Effector memory CD8-positive, alpha-beta T cell (primary cell): ENCODE measurements at places on chromosomes 2 and 18.

DNA sequence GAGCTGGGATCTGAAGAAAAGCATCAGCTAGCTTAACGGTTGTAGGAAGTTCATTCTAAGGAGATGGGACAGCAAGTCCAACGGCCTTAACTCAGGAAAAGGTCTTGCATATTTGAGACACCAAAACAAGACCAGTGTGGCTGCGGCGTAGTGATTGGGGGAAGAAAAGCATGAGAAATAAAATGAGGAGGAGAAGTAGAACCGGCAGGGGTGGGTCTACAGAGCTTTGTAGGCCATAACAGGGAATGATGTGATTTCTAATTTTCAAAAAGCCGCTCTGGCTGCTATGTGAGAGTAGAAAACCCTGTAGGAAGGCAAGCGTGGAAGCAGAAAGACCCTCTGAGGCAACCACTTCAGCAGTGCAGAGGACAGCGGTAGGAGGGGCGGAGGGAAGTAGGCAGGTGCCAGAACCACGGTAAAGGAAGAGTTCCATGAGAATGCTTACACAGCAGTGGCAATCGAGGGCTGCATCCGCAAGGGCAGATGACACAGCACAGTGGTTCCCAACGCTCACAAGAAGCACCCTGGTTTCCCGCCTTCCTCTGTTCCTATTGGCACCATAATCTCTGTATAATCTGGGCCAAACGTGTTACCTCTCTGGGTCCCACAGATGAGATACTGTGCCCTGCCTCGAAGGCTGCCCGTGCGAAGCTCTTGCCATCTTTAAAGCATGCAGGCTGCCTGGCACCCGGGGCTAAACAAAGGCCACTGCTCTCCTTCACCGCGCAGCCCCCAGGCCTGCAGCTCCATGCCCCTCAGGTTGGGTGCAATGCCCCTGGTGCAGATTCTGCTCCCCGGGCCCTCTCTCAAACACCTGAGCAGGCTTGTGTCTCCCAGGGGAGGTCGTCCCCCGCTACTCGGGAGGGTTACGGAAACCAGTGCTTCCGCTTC lies 795 bp downstream of the ANKRD39 start:
- no peaks in the 10 kb centered on the region for H3K27me3 ChIP-seq
- peaks cover 59% of the 10 kb centered on the region for H3K36me3 ChIP-seq
- peak overlapping the region; percentile 77 for H3K4me3 ChIP-seq
- H3K27ac ChIP-seq, result peak overlapping the region; percentile 42

GRCh38 chr2:99600981-99601651 lies 111.3 kb upstream of the REV1 start:
- no peak overlapping the region for H3K4me3 ChIP-seq
- H3K27me3 ChIP-seq, result peaks cover 45% of the 10 kb centered on the region
- H3K36me3 ChIP-seq, result peaks cover 3% of the 10 kb centered on the region
- no peak overlapping the region for H3K27ac ChIP-seq
- DNase-seq, result no peak

DNA sequence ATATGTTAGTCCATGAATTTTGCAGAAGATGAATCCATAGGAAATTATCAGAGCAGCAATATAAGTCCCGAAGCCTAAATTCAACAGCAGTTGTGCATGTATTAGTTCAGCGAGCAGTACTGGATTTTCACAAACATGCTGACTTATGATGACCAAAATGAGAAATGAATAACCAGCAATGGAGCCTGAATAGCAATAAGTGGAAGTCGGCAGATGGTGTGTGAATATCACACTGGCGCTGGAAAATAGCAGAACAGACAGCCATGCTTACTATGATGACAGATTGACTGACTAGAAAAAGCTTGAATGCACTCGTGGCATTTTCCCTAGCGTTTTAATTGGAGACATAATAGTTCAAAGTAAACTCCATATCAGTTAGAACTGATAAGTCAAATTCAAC lies 1114.5 kb downstream of the DSC3 start:
- no peaks in the 10 kb centered on the region for H3K4me1 ChIP-seq
- no peaks in the 10 kb centered on the region for H3K27me3 ChIP-seq
- H3K4me3 ChIP-seq, result no peak overlapping the region
- H3K27ac ChIP-seq, result no peak overlapping the region
- H3K36me3 ChIP-seq, result no peaks in the 10 kb centered on the region

DNA sequence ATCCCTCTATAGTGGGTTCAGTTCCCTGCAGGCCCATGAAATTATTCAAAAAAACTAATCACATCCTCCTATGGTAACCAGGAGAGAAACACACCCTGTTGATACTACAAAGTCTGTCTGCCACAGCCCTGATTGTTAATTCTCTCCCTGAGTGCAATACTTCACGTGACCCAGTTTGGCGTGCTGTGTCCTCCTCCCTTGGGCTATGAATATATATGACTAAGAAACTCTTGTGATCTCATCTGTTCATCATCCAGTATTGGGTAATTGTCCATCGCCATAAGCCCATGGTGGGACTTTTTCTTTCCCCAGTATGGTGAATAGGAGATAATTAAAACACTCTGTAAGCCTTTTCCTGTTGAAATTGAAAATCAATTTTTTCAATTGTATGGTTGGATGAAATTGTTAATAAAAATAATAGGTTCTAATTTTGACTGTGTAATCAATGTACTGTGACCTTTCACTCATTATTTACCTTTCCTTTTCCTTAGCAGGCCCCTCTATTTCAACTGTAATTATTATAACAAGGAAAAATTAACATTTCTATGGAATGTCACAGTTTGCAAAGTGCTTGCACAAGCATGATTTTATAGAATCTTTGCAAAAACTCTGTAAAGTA lies 1822.6 kb downstream of the SUCLG1 start:
- H3K27me3 ChIP-seq, result no peaks in the 10 kb centered on the region
- H3K27ac ChIP-seq, result no peak overlapping the region
- H3K4me1 ChIP-seq, result no peaks in the 10 kb centered on the region
- no peaks in the 10 kb centered on the region for H3K36me3 ChIP-seq
- H3K4me3 ChIP-seq, result no peak overlapping the region

DNA sequence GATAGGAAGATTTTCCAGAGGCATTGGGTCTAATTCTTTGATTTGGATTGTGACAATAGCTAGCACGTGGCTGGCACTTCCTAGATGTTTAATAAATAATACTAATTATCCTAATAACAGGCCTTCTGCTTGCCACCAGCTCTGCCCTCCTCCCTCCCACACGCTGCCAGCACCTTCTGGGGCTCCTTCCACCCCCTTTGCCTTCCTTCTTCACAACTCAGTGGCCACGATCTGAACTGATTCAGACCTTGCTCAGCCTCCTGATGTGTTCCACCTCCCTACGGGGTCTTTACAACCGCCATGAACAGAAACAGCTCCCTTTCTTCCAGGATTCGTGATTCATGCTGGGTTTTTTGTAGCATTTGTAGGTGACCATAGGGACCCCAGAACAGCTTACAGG lies 310.3 kb upstream of the HS6ST1 start:
- no peaks in the 10 kb centered on the region for H3K4me1 ChIP-seq
- H3K36me3 ChIP-seq, result peaks cover 6% of the 10 kb centered on the region
- no peak overlapping the region for H3K27ac ChIP-seq

GRCh38 chr2:102915128-102915527 lies 153.3 kb downstream of the TMEM182 start:
- no peak overlapping the region for H3K4me3 ChIP-seq
- no peaks in the 10 kb centered on the region for H3K36me3 ChIP-seq
- no peak for DNase-seq

DNA sequence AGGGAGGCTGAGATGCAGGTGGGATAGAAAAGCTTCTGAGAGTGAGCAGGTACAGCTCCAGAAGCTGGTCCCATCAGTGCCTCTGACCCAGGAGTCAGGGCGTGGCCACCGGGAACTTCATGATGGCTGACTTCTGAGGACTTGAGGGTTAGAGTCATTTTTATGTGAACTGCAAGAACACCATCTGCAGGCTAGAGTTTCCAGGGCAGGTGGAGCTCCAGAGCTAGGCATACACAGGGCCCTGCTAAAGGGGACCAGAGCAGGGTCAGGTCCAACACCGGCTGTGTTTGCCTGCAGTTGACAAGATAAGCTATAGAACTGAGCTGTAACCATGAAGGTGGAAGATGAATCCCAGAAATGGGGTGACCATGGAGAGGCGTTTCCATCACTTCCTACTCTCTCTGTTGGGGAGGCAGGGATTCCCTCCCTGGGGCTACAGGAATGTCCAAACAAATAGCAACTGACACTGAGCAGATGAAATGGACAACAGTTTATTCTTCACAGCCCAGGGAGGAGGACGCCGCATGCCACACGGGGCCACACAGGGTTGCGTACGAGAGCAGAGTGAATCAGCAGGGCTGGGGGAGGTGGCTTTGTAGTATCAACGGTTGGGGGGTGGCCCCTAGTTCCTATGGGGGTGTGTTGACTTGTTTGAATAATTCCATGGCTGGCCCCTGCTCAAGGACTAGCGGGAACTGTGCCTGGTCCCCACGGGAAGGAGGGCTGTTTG lies 77.6 kb upstream of the ZNF516 start:
- DNase-seq, result no peak
- H3K4me3 ChIP-seq, result no peak overlapping the region
- no peaks in the 10 kb centered on the region for H3K36me3 ChIP-seq
- H3K4me1 ChIP-seq, result no peaks in the 10 kb centered on the region
- peaks cover 51% of the 10 kb centered on the region for H3K27me3 ChIP-seq
- H3K27ac ChIP-seq, result no peak overlapping the region

DNA sequence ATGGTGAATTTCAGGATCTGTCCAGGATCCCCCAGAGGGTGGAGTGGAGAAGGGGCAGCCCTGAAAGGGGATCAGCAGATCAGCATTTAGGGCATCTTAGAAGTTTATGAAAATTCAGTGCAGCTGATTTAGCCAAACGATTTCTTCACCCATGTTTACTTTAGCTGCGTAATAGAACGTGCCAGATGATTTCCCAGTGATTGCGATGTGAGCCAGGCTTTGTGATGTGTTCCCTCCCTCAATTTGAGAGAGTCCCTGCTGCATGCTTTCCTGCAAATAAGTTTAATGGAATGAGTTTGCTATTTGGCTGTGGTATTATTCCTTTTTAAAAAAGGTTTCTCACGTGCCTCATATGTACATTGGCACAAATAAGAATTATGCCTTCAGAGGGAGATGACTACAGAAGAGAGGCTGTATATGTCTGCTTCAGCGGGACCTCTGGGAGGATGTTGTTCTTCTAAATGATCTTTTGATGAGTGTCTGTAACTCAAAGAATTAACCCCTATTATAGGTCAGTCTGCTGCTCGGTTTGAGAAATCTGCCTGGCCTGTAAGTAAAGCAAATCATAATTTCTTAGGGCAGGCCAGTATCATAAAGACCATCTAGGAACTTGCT lies 111.9 kb downstream of the MRO start:
- no peak overlapping the region for H3K27ac ChIP-seq
- peaks cover 6% of the 10 kb centered on the region for H3K36me3 ChIP-seq
- H3K4me3 ChIP-seq, result no peak overlapping the region
- peaks cover 23% of the 10 kb centered on the region for H3K27me3 ChIP-seq
- no peaks in the 10 kb centered on the region for H3K4me1 ChIP-seq

- no peak overlapping the region for H3K4me3 ChIP-seq
- no peak overlapping the region for H3K27ac ChIP-seq
- H3K4me1 ChIP-seq, result no peaks in the 10 kb centered on the region
- peaks cover 14% of the 10 kb centered on the region for H3K27me3 ChIP-seq
These were observed 41.8 kb upstream of the CTAGE1 start for GRCh38 chr18:22459491-22459890.

- H3K4me1 ChIP-seq, result no peaks in the 10 kb centered on the region
- no peak for DNase-seq
- H3K27ac ChIP-seq, result no peak overlapping the region
- H3K27me3 ChIP-seq, result no peaks in the 10 kb centered on the region
- no peaks in the 10 kb centered on the region for H3K36me3 ChIP-seq
These were observed 912.2 kb upstream of the PIK3C3 start for GRCh38 chr18:41042866-41043265.

GRCh38 chr2:96154506-96155380 lies 9.5 kb upstream of the DUSP2 start:
- H3K4me3 ChIP-seq, result no peak overlapping the region
- H3K27ac ChIP-seq, result no peak overlapping the region
- H3K27me3 ChIP-seq, result no peaks in the 10 kb centered on the region
- H3K4me1 ChIP-seq, result peaks cover 54% of the 10 kb centered on the region

DNA sequence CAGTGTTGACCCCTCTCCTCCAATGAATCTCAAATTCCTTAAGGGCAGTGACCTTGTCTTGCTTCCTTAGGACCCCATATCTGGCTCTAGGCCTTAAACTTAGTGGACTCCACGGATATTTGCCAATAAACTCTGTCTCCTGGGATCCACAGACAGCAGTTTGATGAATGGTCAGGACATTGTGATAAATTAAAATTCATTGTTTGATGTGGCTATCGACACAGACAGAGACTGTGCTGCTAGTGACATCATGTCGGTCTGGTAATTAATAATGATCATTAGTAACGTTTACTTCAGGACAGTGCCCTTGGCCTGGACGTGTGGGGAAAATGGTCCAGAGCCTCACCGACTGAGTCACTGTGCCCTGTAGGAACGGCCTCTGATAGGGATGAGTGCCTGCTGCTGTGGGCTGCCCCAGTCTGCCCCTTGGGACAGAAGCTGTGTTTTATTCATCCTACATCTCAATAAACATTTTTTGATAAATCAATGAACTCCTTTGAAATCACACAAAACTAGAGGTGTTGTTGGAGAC lies 5.2 kb upstream of the SLC35F6 start:
- no peaks in the 10 kb centered on the region for H3K36me3 ChIP-seq
- peaks cover 3% of the 10 kb centered on the region for H3K27me3 ChIP-seq
- no peak for DNase-seq
- H3K4me1 ChIP-seq, result no peaks in the 10 kb centered on the region
- H3K27ac ChIP-seq, result no peak overlapping the region

- H3K36me3 ChIP-seq, result peaks cover 3% of the 10 kb centered on the region
- H3K4me1 ChIP-seq, result no peaks in the 10 kb centered on the region
- no peak overlapping the region for H3K4me3 ChIP-seq
- DNase-seq, result no peak
- H3K27me3 ChIP-seq, result no peaks in the 10 kb centered on the region
- no peak overlapping the region for H3K27ac ChIP-seq
These were observed 473.3 kb upstream of the HS6ST1 start for GRCh38 chr2:128791985-128792320.

GRCh38 chr18:47883771-47884413 lies 46.6 kb downstream of the SMAD2 start:
- no peak overlapping the region for H3K4me3 ChIP-seq
- no peak for DNase-seq
- H3K4me1 ChIP-seq, result peaks cover 19% of the 10 kb centered on the region
- H3K27me3 ChIP-seq, result no peaks in the 10 kb centered on the region

DNA sequence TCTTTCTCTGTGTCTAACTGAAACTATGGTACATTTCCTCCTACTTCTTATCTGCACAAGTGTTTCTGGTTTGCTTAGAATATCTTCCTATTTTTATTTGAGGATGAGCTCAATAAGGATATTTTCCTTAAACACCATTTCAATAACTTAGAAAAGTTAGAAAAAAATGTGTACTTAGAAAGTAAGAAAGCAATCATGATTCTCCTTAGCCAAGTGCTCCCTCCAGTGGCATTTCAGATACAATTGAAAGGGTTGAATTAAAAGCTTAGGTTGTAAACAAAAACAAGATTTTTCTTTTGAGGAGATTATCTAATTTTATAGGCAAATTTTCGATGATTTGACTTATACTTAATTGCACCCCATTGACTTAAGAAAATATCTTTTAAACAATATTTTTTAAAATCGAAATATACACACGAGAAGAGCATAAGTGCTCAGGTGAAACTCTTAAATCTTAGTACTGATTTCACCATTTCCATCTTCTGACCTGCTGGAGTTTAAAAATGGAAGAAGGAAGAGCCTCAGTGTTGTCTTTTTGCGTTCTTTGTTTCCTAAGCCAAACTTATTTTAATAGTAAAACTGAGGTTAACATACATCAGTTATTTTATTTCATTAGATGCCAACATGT lies 26.9 kb downstream of the C18orf63 start:
- no peaks in the 10 kb centered on the region for H3K36me3 ChIP-seq
- no peak overlapping the region for H3K27ac ChIP-seq
- H3K27me3 ChIP-seq, result peaks cover 21% of the 10 kb centered on the region
- H3K4me1 ChIP-seq, result peaks cover 2% of the 10 kb centered on the region

GRCh38 chr2:59025157-59025757 lies 784.1 kb upstream of the FANCL start:
- no peaks in the 10 kb centered on the region for H3K4me1 ChIP-seq
- H3K36me3 ChIP-seq, result peaks cover 2% of the 10 kb centered on the region
- no peaks in the 10 kb centered on the region for H3K27me3 ChIP-seq
- H3K27ac ChIP-seq, result no peak overlapping the region
- H3K4me3 ChIP-seq, result no peak overlapping the region
- no peak for DNase-seq
